ENCODE measurements at places on chromosomes 13 and 19.
A peak's percentile ranks its signal among the peaks of the same experiment; 100 is the strongest.

DNA sequence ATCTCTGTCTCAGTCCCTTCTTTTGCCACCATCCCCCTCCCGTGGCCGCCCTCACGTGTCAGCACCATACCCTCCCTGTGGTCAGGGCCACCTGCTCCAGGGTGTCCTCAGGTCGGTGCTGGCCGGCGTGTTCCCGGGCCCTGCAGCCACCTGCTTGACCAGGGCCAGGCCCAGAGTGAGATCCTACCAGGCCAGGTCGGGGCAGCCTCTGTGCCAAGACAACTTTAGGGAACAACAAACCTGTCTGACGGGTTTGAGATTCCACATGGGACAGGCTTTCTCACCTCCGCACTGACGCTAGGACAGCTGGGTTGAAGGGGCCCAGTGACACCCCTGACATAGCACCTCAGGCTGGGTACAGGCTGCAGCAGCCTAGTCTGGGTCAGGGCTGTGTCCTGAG is 7.5 kb upstream of the SBNO2 start:
- no peak for DNase-seq

- DNase-seq = no peak
These were observed 10.2 kb upstream of the TNFSF14 start for GRCh38 chr19:6680141-6680540.

GRCh38 chr19:39671739-39672363 is 16.1 kb downstream of the LGALS16 start:
- DNase-seq = no peak

DNA sequence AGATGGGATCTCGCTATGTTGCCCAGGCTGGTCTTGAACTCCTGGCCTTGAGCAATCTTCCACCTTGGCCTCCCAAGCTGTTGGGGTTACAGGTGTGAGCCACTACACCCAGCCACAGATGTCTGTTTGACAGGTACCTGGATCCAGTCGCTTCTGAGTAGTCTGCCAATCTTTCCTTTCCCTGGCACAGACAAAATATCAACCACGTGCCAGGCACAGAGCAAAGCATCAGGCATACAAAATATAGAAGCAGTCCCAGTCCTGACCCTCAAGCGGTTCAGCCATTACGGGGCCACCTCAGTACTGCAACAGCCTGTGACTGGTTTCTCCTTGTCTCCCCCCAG is 3.8 kb downstream of the ELAVL1 start:
- no peak for DNase-seq

- DNase-seq = no peak
These were observed 138.5 kb downstream of the RBM26 start for GRCh38 chr13:79267560-79267959.

- DNase-seq = no peak
These were observed 388.9 kb downstream of the KCNRG start for GRCh38 chr13:50404116-50404515.

GRCh38 chr19:50510700-50511068 is 307 bp downstream of the JOSD2 start:
- no peak for DNase-seq

GRCh38 chr19:43778651-43779050 is 2.1 kb downstream of the KCNN4 start:
- peak; percentile 54 for DNase-seq

DNA sequence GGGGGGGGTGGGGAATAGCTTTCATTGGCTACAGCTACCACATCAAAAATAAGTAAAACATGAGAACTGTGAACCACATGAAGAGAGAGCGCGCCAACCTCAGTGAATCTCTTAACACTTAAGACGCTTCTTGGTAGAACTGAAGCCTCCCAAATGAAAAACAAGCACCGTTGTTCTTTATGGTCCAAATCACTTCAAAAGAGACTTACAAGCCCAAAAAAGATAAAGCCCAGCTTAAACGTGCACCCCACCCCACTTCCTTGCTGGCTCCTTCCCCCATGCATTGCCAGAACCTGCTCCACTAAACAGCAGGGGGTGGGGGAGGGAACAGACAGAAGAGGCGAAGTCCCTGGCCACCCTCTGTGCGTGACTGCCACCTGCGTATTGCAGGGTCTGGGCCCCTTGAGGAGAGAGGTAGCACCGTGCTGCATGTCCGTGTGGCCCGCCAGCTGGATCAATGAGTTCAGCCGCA is 479.1 kb downstream of the FOXO1 start:
- DNase-seq = no peak

- DNase-seq = peak; percentile 10
These were observed at the start of gene ZNF320 for GRCh38 chr19:52897138-52897935. Gene ZNF320, minus strand, starts transcription at chr19:52897635. Its CDS starts 7,380 bp downstream, at chr19:52890255.

DNA sequence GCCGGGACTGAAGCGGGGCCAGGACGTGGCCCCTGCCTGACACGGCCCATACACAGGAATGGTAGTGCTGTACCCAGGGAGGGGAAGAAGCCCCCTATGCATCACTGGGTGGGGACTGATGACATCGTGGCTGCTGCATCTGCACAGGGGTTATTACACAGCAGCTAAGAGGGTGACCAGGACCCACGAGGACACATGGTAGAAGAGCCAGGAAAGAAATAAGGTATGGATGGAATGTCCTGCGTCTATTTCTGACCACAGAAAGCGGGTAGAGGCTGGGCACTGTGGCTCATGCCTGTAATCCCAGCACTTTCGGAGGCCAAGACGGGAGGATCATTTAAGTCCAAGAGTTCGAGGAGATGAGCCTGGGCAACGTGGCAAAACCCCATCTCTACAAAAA is 24.1 kb downstream of the DCAF15 start:
- DNase-seq = no peak

DNA sequence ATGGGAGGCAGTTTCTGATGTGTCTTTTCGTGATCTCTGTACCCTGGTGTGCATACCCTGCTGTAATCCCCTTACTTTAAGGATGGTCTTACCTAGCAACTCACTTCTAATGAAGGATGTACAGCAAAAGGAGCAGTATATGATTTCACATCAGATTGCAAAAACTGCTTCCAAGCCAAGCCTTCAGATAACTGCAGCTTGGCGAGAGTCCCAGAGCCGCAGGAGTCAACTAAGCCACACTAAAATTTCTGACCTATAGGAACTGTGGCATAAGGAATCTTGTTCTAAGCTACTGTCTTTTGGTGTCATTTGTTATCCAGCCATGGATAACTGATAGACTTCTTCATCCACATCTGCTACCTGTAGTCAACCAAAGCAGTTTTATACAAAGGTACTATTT is 496.7 kb downstream of the GPC6 start:
- DNase-seq = no peak

DNA sequence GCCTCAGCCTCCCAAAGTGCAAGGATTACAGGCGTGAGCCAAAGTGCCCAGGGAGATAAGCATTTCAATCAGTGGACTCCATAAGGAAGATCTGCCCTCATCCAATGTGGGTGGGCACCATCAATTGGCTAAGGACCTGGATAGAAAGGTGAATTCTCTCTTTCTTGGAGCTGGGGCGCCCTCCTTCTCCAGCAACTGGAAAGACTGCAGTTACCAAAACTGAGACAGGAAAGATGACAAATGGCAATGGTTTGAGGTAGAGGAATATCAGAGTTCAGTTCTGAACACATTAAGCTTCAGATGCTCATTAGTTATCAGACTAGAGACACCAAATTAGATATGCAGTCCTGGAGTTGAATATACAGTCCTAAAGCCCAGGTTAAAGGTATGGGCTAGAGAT is 10.5 kb upstream of the ELF1 start:
- no peak for DNase-seq

DNA sequence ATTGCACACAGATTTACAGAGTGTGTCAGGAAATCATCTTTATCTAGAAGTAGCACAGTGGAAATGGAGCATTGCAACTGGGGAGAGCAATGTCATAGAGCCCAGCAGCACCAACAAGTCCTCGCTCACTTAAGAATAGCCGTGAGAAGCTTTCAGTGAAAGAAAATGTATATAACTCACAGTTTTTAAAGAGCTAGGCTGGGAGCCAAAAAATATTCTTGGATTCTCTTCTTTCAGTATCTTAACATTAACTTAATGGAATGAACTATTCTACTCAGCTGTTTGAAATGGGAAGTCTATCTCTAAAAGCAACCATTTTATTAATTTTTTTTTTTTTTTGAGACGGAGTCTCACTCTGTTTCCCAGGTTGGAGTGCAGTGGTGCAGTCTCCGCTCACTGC is 329.6 kb downstream of the COG6 start:
- no peak for DNase-seq
